ENCODE measurements at places on chromosomes 13 and 19.

DNA sequence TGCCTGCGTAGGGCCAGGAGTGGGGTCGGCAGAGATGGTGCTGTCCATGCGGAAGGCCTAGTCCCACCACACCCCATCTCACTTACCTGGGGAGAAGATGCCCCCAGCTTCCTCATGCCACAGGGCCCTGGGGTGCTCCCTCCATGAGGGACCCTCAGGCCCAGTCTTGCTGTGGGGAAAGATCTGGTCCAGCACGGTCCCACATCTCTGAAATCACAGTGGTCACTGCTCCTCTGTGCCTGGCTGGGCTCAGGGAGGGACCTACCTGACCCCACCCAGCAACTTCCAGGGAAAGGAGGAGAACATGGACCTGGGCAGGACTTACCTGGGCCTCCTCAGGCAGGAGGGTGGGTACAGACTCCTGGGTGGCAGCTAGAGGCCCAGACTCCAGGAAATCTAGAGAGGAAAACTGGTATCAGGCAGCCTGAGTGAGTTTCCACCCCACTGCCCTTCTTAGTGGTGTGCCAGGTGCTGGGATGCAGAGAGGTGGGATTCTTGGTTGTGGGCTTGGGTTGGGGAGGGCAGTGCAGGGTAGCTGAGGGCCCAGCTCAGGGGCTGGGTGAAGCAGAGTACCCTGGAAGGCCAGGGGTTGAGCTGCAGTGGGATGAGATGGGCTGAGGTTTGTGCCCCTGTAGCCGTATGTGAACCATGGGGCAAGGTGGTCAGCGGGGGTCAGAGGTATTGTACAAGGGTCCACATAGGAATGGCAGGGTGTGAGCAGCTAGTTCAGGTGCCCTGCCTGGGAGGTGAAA lies 3.8 kb downstream of the MZF1 start:
- no peak for DNase-seq

- DNase-seq: no peak
Observed at GRCh38 chr13:31102905-31103304, 58.8 kb downstream of the HSPH1 start.

- DNase-seq: no peak
Observed at GRCh38 chr19:15563325-15563794, 51.7 kb upstream of the CYP4F8 start.

DNA sequence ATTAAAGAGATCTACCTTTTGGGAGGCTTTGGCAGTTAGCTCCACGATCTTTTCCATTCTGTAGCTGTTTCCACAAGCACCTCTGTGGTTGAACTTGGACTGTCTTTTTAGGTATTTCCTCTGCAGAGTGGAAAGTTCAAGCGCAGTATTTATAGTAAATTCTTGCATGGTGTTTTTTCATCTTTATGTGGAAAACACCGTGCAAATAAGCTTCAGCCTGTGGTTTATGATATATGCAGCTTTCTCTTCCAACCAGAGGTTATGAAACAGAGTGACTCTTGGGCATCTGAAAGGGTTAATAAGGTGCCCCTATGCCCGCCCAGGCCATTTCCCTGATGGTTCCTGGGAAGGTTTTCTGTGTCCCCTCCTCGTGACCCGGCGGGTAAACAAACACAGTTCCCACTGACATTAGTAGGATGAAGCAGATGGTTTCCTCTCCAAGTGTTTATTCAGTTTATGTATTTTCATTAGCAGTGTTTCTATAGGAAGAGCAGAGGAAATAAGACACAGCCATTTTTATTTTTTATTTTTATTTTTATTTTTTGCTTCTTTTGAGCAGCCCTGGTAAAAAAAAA lies 39.7 kb upstream of the RNF113B start:
- DNase-seq: no peak

GRCh38 chr13:93589788-93590187 lies 363.2 kb downstream of the GPC6 start:
- no peak for DNase-seq
